NCI-H460 (cell line): ENCODE measurements at places on chromosomes 1 and 21. TPM values are rescaled to one million over a fixed set of nuclear protein-coding genes. Genes with fewer than 3 reads are reported as not detected.

The ADAMTSL4 gene
- total RNA-seq, result 5.7 and 5.8 TPM in 2 replicates

The LCE3B gene
- total RNA-seq, result not detected in 2 replicates

The OSCP1 gene
- 6.0 and 6.8 TPM in 2 replicates for total RNA-seq

DNA sequence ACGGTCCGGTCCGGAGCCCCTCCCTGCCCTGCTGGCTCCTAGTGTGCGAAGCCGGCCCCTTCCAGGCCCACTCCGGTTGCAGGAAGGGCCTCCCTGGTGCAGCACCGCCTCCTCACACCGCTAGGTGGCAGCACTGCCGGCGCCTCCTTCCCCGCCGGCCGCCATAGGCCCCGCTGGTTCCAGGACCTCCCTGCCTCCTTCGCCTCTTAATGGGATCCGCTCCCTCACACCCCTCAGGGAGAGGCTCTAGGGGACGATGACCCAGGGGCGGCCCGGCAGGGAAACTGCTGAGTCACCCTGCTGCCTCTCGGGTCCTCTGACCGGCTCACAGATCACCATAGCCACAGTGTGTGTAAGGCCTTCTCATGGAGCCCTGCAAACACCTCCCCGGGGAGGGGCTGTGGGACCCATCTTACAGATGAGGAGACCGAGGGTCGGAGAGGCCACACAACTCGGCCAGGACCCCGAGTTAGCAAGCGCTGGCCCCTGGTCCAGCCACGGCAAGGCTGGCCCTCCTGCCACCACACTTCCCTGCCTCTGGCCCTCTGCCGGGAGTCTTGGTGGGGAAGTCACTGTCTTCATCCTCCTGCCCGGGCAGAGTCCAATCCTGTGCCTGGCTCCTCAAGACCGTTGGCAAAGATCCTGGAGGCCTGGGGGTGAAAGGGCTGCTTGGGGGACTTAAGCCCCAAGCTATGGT lies 1.6 kb upstream of the AJAP1 start:
- peak; percentile 7 for DNase-seq

DNA sequence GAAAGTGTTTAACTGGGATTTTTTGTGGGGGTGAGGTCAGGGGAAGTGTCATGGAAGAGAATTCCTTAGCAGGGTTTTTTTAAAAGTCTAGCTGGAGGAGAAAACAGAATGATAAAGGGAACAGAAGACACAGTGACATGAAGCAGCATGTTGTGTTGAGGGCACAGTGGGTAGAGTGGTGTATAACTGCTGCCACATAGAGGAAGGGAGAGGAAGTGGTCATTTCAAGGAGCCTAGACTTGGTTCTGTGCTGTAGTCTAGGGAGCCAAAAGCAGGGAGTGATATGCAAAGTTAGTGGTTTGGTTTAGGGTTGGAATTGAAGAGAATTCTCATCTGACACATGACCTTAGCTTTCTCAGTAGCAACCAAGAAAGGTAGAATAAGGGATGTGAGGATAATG lies 10.2 kb downstream of the EEIG2 start:
- no peak for DNase-seq

DNA sequence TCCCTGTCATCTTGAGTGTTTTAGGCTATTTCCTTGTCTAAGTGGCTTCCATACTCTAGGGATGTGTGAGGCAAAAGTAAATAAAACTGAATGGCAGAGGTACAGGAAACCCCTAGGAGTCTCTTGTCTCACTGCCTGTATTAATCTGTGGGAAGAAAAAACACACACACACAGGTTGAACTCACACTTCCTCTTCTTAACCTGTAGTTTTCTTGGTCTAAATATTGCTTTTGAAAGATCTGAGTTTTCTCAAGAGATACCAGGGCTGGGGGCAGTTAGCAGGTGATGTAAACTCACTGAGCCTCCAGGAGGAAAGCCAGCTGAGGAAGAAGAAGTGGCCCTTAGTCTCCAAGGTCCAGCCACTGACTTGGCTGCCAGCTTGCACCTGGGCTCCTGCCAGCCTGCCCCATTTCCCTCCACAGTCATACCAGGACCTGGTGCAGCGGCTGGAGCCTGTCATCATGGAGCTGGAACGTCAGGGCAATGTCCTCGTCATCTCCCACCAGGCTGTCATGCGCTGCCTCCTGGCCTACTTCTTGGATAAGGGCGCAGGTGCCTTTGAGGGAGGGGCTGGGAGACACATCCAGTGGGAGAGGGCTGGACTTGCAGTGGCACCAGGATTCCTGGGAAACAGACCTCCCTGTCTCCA lies 16.9 kb downstream of the PFKFB2 start:
- DNase-seq, result no peak

GRCh38 chr1:93925206-93925605 lies 16.0 kb upstream of the GCLM start:
- DNase-seq, result no peak

DNA sequence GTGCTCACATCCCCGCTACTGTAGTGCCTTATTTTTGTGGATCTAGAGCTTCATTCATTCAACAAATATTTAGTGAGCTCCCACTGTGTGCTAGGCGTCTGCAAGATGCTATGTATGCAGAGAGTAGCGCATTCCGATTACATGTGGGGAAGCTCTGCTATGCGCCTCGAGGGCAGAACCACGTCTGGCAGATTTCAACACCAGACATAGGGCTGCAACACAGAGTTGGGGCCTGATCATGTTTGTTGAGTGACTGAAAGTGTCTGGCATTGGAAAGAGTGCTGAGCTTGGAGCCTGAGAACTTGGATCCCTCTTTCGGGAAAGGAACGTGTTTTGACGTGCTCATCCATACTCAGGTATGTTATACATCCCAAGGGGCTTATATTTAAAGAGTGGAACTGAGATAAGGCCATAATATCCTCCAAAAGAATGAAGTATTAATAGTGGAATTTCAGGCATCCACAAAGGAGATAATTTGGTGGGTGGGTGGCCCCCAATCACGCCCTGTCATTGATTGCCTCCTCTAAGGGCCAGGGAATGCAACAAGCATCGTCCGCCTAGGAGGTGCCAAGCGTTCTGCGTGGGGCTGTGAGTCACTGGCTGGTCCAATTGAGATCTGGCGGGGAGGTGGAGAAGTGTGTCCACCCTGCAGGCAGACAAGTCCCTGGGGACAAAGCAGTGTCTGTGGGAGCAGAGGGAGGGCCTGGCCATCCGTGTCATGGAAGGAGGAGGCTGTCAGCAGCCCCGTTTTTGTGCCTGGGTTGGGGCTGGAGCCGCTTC lies 62.8 kb upstream of the ZBTB40 start:
- no peak for DNase-seq

DNA sequence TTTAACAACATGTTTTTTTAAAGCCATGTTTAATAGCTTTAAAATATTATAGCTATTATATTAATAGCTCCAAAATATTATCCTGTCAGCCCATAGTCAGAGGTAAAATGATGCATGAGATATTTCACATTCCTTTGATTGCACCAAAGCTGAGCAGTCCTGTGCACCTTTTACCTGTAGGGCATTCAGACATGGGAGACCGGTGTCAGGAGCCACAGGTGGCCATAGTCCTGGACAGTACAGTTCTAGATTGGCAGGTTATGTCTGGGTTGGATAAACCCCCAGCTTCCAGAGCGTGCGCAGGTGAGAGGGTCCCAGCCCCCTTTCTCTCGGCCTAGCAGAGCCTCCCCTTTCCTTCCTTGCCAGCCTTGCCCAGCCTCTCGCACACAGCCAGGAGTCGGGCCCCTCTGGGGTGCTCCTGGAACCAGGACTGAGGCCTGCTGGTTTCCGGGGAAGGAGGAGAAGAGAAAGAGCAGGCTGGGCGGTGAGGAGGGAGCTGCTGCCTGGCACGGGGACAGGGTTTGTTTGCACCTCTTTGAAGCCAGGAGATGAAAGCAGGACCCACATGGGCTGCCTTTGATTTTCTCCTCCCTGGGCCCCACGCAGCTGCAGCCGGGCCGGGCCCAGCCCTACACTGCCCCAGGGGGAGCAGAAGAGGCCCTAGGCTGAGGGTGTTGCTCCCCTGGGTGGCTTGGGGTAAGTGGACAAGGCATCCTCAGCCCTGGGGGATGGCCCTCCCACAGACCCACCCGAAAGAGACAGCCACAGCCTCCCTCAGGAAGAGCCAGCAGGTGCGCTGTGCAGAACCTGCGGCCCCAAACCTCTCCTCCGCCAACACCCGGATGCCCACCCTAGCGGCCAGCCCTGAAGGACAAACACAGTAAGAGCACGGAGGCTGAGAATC lies 75.2 kb upstream of the TARDBP start:
- DNase-seq, result no peak
